ENCODE measurements at places on chromosomes 11 and 22.
A peak's percentile ranks its signal among the peaks of the same experiment; 100 is the strongest.

DNA sequence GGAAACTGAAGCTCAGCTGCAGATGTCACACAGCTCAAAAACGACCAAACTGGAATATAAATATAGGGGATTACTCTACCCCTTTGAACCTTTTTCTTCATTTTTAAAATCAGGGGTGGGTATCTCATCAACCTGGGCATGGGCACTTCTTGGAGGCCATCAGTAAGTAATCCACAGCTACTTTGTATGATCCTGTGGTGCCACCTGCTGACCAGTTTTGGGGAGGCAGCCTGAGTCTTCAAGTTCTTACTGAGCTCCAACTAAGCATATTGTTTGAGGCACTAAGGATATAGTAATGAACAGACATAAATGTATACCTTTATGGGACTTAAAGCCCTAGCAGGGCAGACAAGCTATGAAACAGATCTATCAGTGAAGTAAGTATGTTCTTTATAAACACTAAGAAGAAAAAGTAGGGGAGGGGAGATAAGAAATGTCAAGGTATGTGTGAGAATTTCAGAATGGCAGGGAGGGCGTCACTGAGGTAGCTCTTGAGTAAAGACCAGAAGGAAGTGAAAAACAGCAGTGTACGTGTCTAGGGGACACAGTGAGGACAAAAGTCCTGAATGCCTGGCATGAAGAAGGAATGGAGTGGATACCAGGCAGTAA, 18.4 kb downstream of the TUB start:
- DNase-seq: peak; percentile 47

GRCh38 chr11:41872870-41873269, 413.4 kb upstream of the LRRC4C start:
- no peak for DNase-seq

- no peak for DNase-seq
These were observed 558.6 kb downstream of the NTM start for GRCh38 chr11:131928992-131929391.

- DNase-seq: no peak
These were observed 116.4 kb downstream of the TRIM29 start for GRCh38 chr11:120021391-120021953.

DNA sequence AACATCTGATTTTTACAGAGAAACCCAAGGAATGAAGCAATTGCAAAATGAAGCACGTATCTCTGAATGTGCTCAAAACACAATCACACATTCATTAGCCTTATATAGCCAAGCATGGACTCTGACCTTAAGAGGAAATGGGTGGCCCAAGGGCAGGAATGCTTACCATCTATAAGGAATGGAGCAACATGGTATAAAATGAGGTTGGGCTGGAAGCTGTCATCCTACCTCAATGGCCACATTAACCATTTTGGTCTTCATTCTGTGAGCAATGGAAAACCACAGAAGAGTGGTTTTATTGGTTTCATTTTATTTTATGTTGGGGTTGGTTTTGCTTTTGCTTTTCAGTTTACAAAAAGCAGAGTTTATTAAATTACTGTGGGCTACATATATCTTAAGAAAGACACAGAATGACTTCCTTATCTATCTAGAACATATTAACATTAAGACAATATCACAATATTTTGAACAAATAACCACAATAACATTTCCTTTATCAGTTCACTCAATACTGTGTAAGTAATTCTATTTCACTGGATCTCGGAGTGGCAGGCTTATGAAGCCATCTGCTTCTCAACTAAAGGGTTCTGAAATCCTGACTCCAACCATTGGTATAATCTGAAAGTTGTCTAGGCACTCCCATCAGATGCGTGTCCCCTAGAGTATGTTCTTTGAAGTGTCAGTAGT, 10.8 kb upstream of the MS4A13 start:
- DNase-seq: no peak

DNA sequence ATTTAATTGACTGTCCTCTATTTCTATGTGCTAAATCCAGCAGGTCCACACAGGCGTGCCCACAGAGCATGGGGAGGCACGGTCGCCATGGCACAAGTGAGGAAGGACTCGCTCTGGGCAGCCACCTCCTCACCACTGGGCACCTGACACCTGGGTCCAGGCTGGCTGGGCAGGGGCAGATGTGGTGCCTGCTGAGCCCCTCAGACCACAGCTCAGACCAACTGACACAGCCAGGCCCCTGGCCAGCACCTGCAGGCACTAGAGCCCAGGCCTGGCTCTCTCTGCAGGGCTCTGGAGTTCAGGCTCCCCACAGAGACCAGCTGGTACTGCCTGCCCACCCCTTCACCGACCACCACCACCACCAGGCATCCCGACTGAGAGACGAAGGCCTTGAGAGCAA, 27.9 kb downstream of the LINC01488 start:
- no peak for DNase-seq

Measured in COR-L47 (cell line).